Sciatic nerve (tissue), 2 donors: ENCODE measurements at places on chromosomes 2 and 18.

- DNase-seq, result no peak
These were observed 110.2 kb downstream of the OLA1 start for GRCh38 chr2:174138161-174138560.

- no peak for DNase-seq
These were observed 40.7 kb downstream of the PCARE start for GRCh38 chr2:29033656-29034055.

GRCh38 chr2:200013906-200014305 lies 58.5 kb downstream of the MAIP1 start:
- DNase-seq, result no peak

- no peak for DNase-seq
These were observed 63.8 kb upstream of the EPHA4 start for GRCh38 chr2:221635949-221636348.

DNA sequence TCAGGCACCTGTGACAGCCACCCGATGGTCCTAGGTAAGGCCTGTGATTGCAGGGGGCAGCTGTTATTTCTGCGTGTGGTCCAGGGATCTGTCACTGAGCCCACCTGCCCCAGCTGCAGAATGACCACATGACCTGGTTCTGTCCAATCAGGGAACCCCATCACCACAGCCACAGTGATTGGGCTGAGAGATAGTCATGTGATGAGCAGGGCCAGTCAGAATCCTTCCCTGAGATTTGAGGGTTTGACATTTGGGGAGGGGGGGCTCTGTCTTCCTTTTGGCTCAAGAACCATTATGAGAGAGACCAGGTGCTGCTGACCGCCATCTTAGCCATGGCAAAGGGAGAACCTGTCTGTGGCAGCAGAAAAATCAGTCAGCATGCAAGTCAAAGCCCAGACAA lies 147.2 kb downstream of the SMAD7 start:
- DNase-seq, result peak; percentile 23

GRCh38 chr2:73266061-73266901 lies 18.0 kb downstream of the FBXO41 start:
- DNase-seq, result no peak

- no peak for DNase-seq
These were observed 1269.7 kb upstream of the ZEB2 start for GRCh38 chr2:145789636-145790035.

- DNase-seq, result no peak
These were observed 15.5 kb downstream of the CUL3 start for GRCh38 chr2:224569654-224570053.

GRCh38 chr2:78486565-78486964 lies 538.9 kb upstream of the REG3G start:
- no peak for DNase-seq

DNA sequence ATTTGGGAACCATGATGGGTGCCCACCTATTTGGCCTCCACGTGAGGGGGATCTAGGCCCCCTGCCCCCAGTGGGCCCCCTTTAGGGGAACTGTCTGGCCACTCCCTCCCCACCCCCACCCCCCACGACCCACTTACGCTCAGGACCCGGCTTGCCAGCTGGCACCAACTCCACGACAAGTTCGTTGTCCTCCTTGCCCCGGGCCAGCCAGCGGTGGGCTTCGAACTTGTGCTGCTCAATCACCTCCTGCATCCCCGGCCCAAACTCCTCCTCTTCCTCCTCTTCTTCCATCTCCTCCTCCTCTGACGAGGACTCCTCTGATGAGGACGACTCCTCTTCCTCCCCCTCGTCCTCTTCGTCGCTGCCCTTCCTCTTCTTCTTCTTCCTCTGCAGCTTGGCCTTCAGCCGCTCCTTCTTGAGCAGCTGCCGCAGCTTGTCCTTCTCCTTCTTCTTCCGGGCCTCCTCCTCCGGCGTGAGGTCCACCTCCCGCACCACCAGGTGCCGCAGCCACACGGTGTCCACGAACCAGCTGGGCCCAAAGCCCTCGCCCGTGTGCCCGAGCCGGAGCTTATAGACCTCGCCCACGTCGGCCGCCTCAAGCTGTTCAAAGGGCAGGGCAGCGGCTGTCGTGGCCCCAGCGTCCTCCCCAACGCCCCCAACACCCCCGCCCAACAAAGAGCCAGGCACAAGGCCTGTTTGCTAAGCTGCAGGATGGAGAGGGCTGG lies 96.9 kb downstream of the LOXHD1 start:
- DNase-seq, result no peak

DNA sequence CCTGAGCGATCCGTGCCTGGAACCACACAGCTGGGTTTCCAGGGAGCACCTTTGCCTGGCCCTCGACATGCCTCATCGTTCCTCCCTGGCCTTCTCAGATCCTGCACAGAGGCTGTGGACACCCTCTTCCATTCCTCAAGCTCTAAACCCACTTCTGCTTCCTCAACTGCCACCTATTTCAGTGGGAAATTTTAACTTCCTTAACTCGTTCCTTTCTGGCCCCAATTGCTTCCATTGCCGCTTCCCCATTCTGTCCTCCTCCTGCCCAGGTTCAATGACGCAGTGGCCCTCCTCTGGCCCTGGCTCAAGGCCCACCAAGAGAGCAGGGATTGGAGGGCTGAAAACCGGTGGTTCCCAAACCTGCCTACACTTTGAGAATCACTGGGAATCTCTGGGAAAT lies 4.8 kb upstream of the B3GNT7 start:
- DNase-seq, result no peak

- DNase-seq, result no peak
These were observed 126.1 kb downstream of the TCF4 start for GRCh38 chr18:55461848-55462247.

DNA sequence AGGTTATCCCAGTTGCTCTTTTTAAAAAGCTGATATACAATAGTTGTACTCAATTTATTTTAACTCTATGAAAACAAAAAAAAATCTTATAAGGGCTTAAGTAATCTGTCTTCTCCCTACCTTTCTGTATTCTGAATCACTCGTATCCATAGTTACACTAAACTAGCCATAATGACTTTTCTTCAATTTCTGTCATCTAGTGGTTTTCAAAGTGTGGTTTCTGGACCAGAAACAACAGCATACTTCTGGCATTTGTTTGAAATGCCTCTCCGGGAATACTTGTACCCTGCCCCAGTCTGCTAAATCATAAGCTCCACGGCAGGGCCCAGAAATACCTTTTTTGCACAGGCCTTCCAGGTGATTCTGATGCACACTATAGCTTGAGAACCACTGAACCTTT lies 253.6 kb downstream of the LRRTM4 start:
- DNase-seq, result no peak

GRCh38 chr2:165007161-165007744 lies 51.9 kb upstream of the SLC38A11 start:
- no peak for DNase-seq

GRCh38 chr18:22872900-22873537 lies 60.1 kb upstream of the RBBP8 start:
- DNase-seq, result no peak

- no peak for DNase-seq
These were observed 73.1 kb downstream of the INPP5D start for GRCh38 chr2:233133239-233133638.

DNA sequence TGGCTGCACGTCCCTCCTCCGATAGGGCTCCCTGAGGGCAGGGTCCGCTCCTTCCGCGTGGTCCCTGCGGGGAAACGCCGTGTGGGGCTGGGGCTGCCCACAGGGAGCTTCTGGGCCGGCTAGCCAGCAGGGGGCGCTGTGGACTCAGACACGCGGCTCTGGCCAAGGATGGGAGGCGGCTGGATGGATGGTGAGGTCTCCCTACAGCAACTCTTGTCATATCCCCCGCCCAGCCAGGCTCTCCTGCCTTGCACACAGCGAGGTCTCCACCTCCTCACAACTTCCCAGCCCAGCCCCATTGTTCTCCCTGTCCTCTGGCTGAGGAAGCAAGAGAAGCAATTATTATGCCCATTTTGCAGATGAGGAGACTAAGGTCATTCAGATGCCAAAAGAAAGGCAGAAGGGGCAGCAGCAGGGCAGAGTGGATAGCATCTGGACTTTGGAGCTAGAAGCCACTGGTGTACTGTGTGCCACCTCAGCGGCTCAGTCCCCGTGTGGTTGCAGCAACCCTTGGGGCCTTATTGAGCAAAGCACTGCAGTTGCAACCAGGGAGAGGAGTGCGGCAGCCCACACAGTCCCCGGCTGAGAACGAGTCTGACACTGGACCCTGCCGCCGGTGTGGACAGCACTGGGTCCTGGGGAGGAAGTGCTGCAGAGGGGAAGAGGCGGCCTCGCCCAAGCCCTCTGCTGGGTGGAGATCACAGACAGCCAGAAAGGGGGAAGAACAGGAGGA lies 99.0 kb downstream of the ZFP36L2 start:
- DNase-seq, result peak; percentile 83

DNA sequence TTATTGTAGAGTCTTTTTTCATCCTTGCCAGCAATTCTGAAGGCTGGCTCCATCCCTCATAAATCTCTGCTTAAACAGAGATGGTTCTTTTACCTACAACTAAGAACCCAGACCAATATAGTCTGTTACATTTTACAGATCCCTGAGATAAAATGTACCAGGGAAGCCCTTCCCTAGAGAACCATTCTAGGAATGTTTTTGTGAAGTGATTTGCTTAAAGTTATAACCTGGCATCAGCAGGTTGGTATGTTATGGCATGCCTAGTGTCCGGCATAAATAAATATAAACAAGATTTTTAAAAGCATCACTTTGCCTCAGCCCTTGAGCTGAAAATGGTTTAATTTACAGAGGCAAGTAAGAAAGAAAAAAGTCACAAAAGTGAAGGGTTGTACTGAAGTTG lies 18.5 kb upstream of the NPAS2 start:
- no peak for DNase-seq

DNA sequence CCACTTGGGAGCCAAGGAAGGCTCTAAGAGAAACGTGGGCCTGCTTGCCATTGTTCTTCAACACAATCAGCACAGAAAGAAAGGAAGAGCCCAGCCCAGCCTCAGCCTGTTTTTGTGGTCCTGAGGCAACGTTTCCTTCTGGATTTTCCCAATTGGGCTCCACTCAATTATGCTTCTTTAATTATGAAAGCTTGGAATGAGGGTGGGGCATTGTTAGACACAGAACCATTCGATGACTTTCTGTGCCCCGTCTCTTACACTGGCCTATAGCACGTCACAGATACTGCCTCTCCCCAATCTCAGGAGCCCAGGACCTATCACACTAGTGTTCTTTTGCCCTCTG lies 207.4 kb downstream of the ZFP36L2 start:
- no peak for DNase-seq

- peak; percentile 22 for DNase-seq
These were observed 50.7 kb upstream of the B3GNT7 start for GRCh38 chr2:231344851-231345250.

- DNase-seq, result no peak
These were observed 60.1 kb downstream of the RDH14 start for GRCh38 chr2:18500333-18500732.

DNA sequence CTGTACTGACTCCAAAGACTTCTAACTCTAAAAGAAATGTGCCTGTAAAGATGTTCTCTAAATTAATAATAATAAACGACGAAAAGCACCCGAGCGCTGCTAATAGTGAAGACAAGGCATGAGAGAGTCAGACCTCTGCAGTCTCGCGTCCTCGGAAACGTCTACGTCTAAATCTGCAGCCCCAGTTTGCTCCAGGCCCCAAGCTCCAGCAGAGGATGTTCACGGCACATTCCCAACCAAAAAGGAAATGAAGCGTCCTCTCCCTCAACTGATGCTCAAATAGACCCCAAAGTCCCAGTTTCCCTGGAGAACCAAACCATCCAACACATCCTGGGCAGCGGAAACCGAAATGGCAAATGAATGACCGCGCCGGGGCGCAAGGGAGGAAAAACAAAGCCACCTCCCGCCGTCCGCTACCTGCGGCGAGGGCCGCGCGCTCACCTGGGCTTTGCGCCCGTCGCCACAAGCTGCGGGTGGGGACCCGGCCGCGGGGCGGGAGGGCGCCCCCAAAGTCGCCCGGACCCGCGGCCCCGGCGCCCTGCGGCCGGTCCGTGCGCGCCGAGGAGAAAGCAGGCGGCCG lies 47.1 kb upstream of the CCDC150 start:
- no peak for DNase-seq

DNA sequence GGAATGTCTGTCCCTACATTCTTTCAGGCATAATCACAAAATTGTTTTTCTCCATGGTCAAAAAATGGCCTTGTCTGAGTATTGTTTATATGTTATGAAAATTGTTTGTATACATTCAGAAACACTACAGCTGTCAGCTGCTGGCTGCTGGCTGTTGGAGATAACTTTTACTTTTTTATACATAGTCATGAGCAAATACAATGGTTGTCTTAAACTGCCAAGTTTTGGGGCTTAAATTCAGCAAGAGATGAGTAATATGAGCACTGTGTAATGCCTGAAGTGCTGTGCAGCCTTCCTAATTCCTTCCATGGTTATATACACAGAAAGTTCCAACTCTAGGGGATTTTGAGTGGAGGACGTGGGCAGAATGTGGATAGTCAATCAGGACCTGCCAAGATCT lies 168.9 kb upstream of the RMP24 start:
- no peak for DNase-seq

- DNase-seq, result no peak
These were observed 154.9 kb downstream of the PTGR3 start for GRCh38 chr18:75054046-75054445.

DNA sequence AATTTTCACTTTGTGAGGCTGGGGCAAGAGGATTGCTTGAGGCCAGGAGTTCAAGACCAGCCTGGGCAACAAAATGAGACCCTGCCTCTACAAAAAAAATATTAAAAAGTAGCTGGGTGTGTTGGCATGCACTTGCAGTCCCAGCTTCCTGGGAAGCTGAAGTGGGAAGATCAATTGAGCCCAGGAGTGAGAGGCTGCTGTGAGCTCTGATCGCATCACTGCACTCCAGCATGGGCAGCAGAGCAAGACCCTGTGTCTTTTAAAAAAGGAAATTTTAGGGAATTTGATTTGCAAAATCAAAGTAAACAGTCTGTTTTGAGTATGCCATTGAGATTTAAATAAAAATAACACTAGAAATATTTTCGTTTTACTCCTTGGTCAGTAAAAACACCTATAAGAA lies 27.4 kb downstream of the ATG16L1 start:
- DNase-seq, result no peak

GRCh38 chr2:175462246-175462645 lies 280.7 kb upstream of the ATP5MC3 start:
- DNase-seq, result no peak

DNA sequence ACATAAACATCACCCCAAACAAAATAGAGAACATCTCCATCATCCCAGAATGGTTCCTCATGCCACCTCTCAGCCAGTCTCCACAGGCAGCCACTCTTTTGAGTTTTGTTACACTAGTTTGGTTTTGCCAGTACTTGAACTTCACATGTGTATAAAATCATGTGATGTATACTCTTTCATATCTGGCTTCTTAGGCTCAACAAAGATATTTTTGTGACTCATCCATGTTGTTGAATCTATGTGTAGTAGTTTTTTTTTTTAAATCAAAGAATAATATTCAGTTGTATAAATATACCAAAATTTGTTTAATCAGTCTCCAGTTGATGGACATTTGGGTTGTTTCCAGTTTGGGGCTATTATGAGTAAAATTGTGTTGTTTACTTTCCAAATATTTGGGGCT lies 75.9 kb downstream of the PMS1 start:
- no peak for DNase-seq

GRCh38 chr2:17867133-17867532 lies 11.3 kb upstream of the KCNS3 start:
- no peak for DNase-seq

GRCh38 chr2:8430628-8431027 lies 251.2 kb upstream of the ID2 start:
- no peak for DNase-seq

GRCh38 chr2:152740743-152741328 lies 22.4 kb downstream of the ARL6IP6 start:
- DNase-seq, result no peak
